Effector memory CD4-positive, alpha-beta T cell (primary cell): ENCODE measurements at places on chromosomes 6 and 20.

DNA sequence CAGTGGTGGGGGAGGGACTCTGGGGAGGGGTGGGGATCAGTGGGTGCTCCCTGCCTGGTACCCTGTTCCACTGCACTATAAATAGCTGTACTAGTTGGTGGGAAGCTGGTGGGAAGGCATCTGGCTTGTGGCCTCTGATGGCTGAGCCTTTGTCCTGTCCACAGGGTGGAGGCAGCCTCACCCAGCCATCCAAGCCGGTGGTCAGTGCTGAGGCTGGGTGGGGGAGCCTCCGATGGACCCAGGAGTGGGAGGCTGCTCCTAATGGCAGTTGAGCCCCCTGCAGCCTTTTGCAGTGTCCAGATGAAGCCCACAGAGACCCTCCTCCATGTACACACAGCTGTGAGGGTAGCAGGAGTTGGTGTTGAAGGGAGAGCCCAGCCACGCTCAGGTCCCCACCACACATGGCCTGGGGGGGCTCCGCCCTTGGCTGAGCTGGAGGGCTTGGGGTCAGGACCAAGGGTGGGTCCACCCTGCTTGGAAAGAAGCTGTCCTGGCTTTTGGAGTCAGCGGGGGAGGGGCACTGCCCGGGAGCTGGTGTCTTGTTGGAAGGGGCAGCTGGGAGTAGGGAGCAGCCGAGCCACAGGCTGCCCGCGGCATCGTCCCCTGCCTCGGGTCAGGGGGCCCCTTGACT is 2.5 kb downstream of the PPDPF start:
- H3K4me3 ChIP-seq = no peak overlapping the region
- peaks cover 25% of the 10 kb centered on the region for H3K4me1 ChIP-seq
- no peak overlapping the region for H3K27ac ChIP-seq
- no peaks in the 10 kb centered on the region for H3K27me3 ChIP-seq

DNA sequence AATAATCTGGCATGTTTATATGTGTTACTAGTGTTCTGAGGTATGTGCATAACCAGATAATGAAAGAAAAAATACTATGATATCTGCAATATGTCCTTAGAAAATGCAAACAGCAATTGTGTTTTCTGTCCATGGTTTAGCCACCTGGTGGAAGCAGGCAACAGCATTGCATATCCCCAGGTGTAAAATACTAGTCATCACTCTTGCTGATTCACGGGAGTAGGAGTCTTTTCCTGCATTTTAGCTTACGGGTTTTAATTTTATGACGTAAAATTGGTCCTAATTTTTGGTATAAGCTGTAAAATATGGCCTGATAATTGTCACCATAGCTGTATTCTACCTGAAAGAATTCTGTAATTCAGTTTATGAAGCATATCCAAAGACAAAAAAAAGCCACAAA is 2.5 kb downstream of the RNF182 start:
- no peak overlapping the region for H3K4me3 ChIP-seq
- H3K27me3 ChIP-seq = peaks cover 46% of the 10 kb centered on the region
- H3K27ac ChIP-seq = no peak overlapping the region
- peaks cover 18% of the 10 kb centered on the region for H3K4me1 ChIP-seq
- no peaks in the 10 kb centered on the region for H3K36me3 ChIP-seq

- H3K36me3 ChIP-seq = no peaks in the 10 kb centered on the region
- no peak overlapping the region for H3K27ac ChIP-seq
- H3K4me3 ChIP-seq = no peak overlapping the region
- DNase-seq = no peak
- H3K4me1 ChIP-seq = no peaks in the 10 kb centered on the region
Observed at GRCh38 chr6:44674226-44675155, 287.0 kb downstream of the CDC5L start.

DNA sequence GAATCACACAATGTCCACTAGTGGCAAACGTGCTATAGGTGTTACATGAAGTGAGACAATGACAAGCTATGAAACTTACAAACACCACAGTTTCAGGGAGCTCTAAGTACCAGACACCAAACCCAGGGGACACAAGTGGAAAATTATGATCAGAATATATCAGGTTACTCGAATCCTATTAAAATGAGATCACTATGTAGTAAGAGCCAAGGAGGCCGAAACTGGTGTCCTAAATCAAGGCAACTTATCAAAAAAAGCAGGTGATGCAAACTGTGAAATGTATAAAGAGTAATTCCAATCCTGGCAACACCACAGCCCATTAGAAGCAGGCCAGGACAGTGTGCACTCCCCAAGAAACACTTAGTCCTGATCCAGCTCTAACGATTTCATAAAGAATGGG is 100.3 kb downstream of the ARHGAP18 start:
- H3K4me3 ChIP-seq = no peak overlapping the region
- no peaks in the 10 kb centered on the region for H3K4me1 ChIP-seq
- H3K27ac ChIP-seq = no peak overlapping the region
- no peak for DNase-seq
- H3K36me3 ChIP-seq = no peaks in the 10 kb centered on the region

DNA sequence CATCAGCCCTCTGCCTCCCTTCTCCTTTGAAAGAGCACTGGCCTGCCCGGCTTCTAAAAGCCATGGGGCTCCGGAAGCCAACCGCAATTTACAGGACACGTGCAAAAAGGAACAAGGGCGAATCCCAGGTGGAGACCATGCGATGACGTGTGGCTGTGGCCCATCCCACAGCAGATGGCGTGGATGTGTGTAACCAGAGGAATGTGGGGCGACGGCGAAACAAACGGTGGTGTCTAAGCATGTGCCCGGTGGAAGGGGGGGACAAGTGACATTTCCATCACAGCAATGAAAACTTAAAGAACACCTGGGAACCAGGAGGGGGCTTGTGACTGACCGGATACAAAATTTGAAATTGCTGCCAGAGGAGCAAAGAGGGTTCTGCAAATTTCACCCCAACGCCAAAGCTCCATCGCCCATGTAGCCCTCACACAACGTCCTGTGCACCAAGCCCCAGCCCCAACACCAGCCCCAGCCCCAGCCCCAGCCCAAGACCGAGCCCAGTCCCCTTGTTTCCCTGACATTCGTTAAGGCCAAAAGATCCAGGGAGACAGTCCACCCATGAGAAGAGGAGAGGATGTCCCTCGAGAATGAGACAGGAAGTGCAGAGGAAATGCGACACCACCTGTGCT is 159.7 kb upstream of the ZNF337 start:
- no peak for DNase-seq
- no peak overlapping the region for H3K4me3 ChIP-seq
- H3K36me3 ChIP-seq = no peaks in the 10 kb centered on the region
- H3K27ac ChIP-seq = no peak overlapping the region
- H3K4me1 ChIP-seq = peaks cover 13% of the 10 kb centered on the region
- peaks cover 25% of the 10 kb centered on the region for H3K27me3 ChIP-seq

- no peak overlapping the region for H3K4me3 ChIP-seq
- DNase-seq = no peak
- no peak overlapping the region for H3K27ac ChIP-seq
- H3K36me3 ChIP-seq = no peaks in the 10 kb centered on the region
Observed at GRCh38 chr6:46549155-46549554, 57.9 kb upstream of the RCAN2 start.

DNA sequence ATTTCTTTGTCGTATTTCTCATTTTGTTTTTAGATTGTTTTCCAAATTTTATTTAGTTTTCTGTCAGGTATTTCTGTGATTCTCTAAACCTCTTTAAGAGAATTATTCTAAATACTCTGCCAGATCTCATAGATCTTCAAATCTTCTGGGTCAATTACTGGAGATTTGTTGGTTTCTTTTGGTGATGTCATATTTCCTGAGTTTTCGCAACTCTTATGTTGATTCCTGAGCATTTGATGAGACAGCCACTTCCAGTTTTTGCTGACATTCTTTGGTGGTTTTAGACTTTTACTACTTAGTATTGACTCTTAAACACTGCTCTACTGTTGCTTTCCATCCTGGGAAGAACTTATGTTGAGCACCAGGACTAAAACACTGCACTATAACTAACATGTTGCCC is 21.9 kb downstream of the ADGB start:
- H3K27ac ChIP-seq = no peak overlapping the region
- no peaks in the 10 kb centered on the region for H3K36me3 ChIP-seq
- H3K4me1 ChIP-seq = no peaks in the 10 kb centered on the region
- no peak overlapping the region for H3K4me3 ChIP-seq
- H3K27me3 ChIP-seq = no peaks in the 10 kb centered on the region

DNA sequence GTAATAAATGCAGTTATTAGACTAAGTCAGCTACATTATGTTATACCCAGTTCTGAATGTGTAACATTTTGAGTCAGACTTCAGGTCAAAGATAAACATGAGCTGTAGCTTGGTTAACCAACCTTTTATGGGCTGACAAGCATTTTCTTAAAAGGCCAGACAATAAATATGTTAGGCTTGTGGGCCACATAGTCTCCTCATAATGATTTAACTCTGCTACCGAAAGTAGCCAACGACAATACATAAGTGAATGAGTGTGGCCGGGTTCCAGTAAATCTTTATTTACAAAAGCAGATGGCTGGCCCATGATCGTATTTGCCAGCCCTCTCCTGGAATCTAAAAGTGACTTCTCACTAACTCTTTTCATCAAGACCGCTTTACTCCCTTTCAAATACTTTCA is 49.9 kb downstream of the ATG5 start:
- H3K36me3 ChIP-seq = peaks cover 7% of the 10 kb centered on the region
- no peak overlapping the region for H3K4me3 ChIP-seq
- DNase-seq = no peak
- H3K27me3 ChIP-seq = no peaks in the 10 kb centered on the region
- no peaks in the 10 kb centered on the region for H3K4me1 ChIP-seq

DNA sequence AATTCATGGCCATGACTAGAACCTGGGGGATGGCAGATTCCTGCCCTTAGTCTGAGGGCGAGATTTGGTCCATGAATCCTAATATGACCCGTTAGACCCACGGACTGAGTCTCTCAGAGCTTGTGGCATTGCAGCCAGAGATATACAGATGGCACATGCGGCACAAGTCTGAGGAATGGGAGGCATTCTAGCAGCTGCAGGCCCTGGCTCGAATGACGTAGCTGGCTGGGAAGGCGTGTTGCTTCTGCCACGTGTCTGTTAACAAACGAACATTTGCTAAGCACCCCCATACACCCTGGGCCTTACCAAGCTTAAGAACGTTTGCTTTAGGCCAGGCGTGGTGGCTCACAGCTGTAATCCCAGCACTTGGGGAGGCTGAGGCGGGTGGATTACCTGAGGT is 68.0 kb downstream of the CD164 start:
- H3K36me3 ChIP-seq = no peaks in the 10 kb centered on the region
- H3K4me1 ChIP-seq = no peaks in the 10 kb centered on the region
- no peak for DNase-seq
- H3K4me3 ChIP-seq = no peak overlapping the region
- H3K27ac ChIP-seq = no peak overlapping the region
- H3K27me3 ChIP-seq = no peaks in the 10 kb centered on the region

DNA sequence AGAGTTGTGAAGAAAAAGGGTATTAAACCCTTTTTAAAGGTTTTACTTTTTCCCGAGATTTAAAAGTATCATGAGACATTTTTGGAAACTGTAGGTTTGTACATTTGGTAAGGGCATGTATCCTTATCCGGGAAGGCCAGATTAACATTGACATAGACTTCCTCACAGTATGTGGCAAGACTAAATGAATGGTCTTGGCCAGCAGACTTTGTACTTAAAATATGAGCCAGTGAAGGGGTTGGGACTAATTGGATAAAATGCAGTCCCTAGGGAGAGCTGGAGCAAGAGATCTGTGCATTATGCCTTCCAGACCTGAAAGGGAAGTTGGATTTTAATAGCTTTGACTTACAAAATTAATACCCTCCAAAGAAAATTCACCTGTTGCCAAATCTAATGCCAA is 60.4 kb upstream of the CCN2 start:
- no peaks in the 10 kb centered on the region for H3K27me3 ChIP-seq
- DNase-seq = no peak
- no peaks in the 10 kb centered on the region for H3K4me1 ChIP-seq
- H3K27ac ChIP-seq = no peak overlapping the region

- no peaks in the 10 kb centered on the region for H3K36me3 ChIP-seq
- no peak for DNase-seq
- no peaks in the 10 kb centered on the region for H3K27me3 ChIP-seq
Observed at GRCh38 chr6:69280858-69281257, 516.0 kb downstream of the LMBRD1 start.
